Breast epithelium (tissue), 4 donors: ENCODE measurements at places on chromosomes 5 and 9. TPM values are rescaled to one million over a fixed set of nuclear protein-coding genes. Genes with fewer than 3 reads are reported as not detected.
A peak's percentile ranks its signal among the peaks of the same experiment; 100 is the strongest.

GRCh38 chr5:122516432-122516743 lies 204.4 kb downstream of the SNCAIP start:
- DNase-seq, result no peak

GRCh38 chr5:150448334-150448733 lies 1.2 kb downstream of the RPS14 start:
- no peak for DNase-seq

DNA sequence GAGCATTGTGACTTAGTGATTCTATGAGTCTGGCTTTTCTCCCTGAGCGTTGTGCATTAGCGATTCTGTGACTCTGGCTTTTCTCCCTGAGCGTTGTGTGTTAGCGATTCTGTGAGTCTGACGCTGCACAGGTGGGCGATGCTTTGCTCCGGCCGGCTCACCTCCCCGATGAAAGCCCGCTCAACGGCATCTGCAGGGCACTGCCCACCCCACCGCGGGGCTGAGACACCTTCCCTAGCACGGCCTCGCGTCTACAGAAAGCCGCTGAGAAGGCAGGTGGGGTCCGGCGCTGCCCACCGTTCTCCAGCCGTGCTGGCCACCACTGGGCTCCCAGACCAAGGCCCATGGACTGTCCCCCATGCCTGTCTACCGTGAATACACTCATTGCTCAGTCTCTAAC lies 12.8 kb upstream of the SLC9A3 start:
- no peak for DNase-seq

- DNase-seq, result no peak
These were observed 47.5 kb downstream of the UIMC1 start for GRCh38 chr5:176959051-176959450.

DNA sequence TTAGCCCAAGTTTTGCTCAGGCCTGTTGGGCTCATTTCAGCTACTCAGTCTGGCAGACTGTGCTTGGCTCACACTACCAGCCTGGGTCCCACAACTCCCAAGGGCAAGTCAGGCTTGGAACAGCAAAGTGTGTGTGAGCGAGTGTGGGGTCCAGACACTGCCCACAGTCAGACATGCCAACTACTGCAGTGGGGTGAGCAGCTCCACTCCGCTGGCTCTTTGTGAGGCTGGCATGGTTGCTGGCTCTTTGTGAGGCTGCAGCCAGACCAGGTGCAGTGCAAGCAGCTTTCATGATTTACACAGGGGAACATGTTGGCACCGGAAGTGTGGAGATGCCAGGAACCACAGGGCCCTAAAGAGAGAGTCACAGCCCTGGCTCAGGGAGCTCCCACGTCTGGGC lies 606.7 kb upstream of the FAM174A start:
- DNase-seq, result no peak

GRCh38 chr5:59185757-59186385 lies 603.0 kb downstream of the RAB3C start:
- DNase-seq, result no peak

DNA sequence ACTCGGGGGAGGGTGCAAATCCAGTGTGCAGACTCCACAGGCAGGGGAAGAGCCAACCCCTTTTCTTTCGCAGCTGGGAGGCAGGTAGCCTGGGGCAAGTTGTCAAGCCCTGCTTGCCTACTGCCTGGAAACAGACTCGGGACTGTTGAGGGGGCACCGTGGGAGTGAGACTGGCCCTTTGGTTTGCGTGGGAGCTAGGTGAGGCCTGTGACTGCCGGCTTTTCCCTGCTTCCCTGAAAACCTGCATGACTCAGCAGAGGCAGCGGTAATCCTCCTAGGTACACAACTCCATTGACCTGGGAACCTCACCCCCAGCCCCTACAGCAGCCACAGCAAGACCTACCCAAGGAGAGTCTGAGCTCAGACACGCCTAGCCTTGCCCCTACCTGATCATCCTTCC lies 509.5 kb downstream of the DTWD2 start:
- DNase-seq, result no peak

DNA sequence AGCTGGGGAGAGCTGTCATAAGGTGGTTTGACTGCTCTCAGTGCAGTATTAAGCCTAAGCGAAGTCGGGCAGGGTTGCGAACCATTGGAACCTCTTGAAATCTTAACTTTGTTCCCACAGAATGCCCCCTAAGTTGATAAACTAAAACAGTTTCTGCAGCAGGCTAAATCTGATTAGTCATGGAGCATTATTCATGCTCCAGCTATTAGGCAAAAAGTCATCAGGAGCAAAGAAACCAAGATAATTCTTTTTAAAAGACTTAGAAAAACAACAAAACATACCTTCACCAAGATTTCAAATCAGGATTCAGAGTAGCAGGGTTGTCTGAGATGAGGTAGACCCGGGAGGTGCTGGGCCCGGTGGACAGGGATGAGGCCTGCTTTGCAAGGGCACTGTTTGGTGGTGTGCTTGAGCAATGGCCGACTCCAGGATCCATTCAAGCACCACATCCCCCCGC lies 69.9 kb upstream of the PLPP1 start:
- no peak for DNase-seq

GRCh38 chr9:131762356-131762932 lies 22.6 kb upstream of the RAPGEF1 start:
- DNase-seq, result peak; percentile 77

GRCh38 chr5:43075319-43076293 lies 35.5 kb upstream of the ANXA2R start:
- no peak for DNase-seq

DNA sequence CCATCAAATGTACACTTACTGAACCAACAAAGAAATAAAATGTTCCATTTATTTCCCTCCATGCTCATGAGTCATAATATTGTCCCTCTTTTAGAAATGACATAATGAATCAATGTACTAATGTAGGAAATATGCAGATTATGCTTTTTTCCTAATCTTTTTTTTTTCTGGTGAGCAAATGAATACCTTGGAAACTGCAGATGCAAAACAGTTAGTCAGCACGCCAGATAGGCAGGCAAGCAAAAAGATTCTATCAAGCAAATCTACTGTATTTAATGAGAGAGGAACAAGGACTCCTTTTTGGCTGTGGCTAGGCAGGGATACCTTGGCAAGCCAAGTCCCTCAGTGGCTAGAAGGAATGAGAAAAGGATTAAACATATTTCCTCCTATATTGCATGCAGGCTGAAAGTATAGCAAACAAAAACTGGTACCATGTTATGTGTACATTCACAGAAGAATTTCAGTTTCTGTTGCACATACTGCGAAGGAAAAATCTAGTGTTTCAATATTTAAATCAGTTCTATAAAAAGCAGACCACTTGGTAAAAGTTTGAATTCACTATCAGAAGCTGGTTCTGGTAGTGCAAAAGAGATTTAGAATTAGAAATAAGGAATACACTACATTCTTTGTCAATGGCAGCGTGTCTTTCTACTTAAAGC lies 605.4 kb downstream of the TLE1 start:
- no peak for DNase-seq

GRCh38 chr5:143350341-143350740 lies 53.1 kb downstream of the NR3C1 start:
- DNase-seq, result no peak

- DNase-seq, result no peak
These were observed 199.4 kb downstream of the AUH start for GRCh38 chr9:91162311-91162710.

- DNase-seq, result no peak
These were observed 43.0 kb downstream of the GNAQ start for GRCh38 chr9:77988630-77989029.

DNA sequence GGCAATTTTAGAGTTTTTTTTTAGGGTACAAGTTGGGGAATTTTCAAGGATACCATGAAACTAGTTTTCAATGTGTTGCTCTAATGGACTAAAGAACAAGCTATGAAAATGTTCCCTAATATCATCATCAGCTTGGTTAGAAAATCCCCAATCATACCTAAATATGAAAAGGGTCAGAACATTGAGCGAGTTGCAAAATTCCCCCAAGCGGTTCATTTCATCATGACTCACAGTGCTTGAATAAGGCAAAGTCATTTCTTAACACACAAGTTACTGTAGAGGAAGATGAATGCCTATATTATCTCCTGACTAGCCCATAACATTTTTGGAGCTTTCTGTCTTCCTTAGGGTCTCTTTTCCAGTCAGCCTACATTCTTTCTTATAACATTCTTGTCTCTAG lies 62.7 kb downstream of the ST8SIA4 start:
- no peak for DNase-seq

HBEGF gene
- 13.5 TPM for total RNA-seq

FAM200C gene
- total RNA-seq, result 5.6 TPM

RGS3 gene
- 35.4 TPM for total RNA-seq

MOCS2 gene
- total RNA-seq, result 56.2 TPM

INSYN2B gene
- total RNA-seq, result 1.3 TPM

CARTPT gene
- total RNA-seq, result not detected

ACOT12 gene
- total RNA-seq, result not detected
